Cardiac ventricle fibroblast (primary cell): ENCODE measurements at places on chromosomes 7 and 10. TPM values are rescaled to one million over a fixed set of nuclear protein-coding genes. Genes with fewer than 3 reads are reported as not detected.

LRIT1 gene
- total RNA-seq: not detected in 2 replicates

RNF133 gene
- 0.29 and 0.62 TPM in 2 replicates for total RNA-seq

LLCFC1 gene
- not detected in 2 replicates for total RNA-seq

CFAP43 gene
- 0.06 and 0.15 TPM in 2 replicates for total RNA-seq

STEAP1B gene
- 1.1 and 1.8 TPM in 2 replicates for total RNA-seq

HTR5A gene
- not detected in 2 replicates for total RNA-seq

FAM237B gene
- total RNA-seq: not detected in 2 replicates

NANOS1 gene
- 1.7 and 2.0 TPM in 2 replicates for total RNA-seq

ZEB1 gene
- total RNA-seq: 25.4 and 35.3 TPM in 2 replicates

AOC1 gene
- not detected in 2 replicates for total RNA-seq

THNSL1 gene
- 4.0 and 4.1 TPM in 2 replicates for total RNA-seq

SDK1 gene
- 0.44 and 0.62 TPM in 2 replicates for total RNA-seq

MCM7 gene
- total RNA-seq: 11.0 and 17.1 TPM in 2 replicates

HBP1 gene
- 71.6 and 76.9 TPM in 2 replicates for total RNA-seq

ACTR3C gene
- total RNA-seq: under 0.01 TPM in 1 of 2 replicates, not detected in the other

OR6V1 gene
- total RNA-seq: not detected in 2 replicates

UNCX gene
- total RNA-seq: not detected in 2 replicates

NHLRC2 gene
- total RNA-seq: 23.1 and 45.5 TPM in 2 replicates

MYH16 gene
- total RNA-seq: not detected in 2 replicates

KLF14 gene
- total RNA-seq: not detected in 2 replicates

LEP gene
- not detected in 2 replicates for total RNA-seq

MACC1 gene
- not detected in 2 replicates for total RNA-seq

SLC13A1 gene
- total RNA-seq: not detected in 2 replicates

CCZ1B gene
- total RNA-seq: 19.6 and 29.5 TPM in 2 replicates

HABP2 gene
- total RNA-seq: not detected in 2 replicates

TAF3 gene
- total RNA-seq: 3.6 and 4.0 TPM in 2 replicates

ANKRD1 gene
- 1.6 and 1.7 TPM in 2 replicates for total RNA-seq

RPA3 gene
- total RNA-seq: 16.9 and 22.8 TPM in 2 replicates

DNAH11 gene
- total RNA-seq: not detected in 2 replicates

ACBD7 gene
- total RNA-seq: 2.2 TPM in 1 of 2 replicates, not detected in the other

GIMAP1 gene
- total RNA-seq: 0.12 and 0.20 TPM in 2 replicates

DDC gene
- total RNA-seq: 1.6 TPM in 1 of 2 replicates, not detected in the other

SPDYE11 gene
- total RNA-seq: not detected in 2 replicates

GCC1 gene
- 14.2 and 17.0 TPM in 2 replicates for total RNA-seq

ODAD2 gene
- total RNA-seq: not detected in 2 replicates

TDRD1 gene
- 1.2 and 1.7 TPM in 2 replicates for total RNA-seq

FXYD4 gene
- not detected in 2 replicates for total RNA-seq

PVRIG gene
- not detected in 2 replicates for total RNA-seq

RASSF4 gene
- 6.4 and 7.4 TPM in 2 replicates for total RNA-seq

PLAC9 gene
- 116 and 174 TPM in 2 replicates for total RNA-seq

AKR1B15 gene
- not detected in 2 replicates for total RNA-seq

EVX1 gene
- total RNA-seq: 0.50 TPM in 1 of 2 replicates, not detected in the other

CH25H gene
- total RNA-seq: 0.69 TPM in 1 of 2 replicates, not detected in the other

CDNF gene
- total RNA-seq: 2.6 and 2.7 TPM in 2 replicates

ARF5 gene
- total RNA-seq: 223 and 228 TPM in 2 replicates

CALML3 gene
- not detected in 2 replicates for total RNA-seq

WEE2 gene
- not detected in 2 replicates for total RNA-seq

CYP2W1 gene
- total RNA-seq: not detected in 2 replicates

NACAD gene
- total RNA-seq: 1.7 TPM in 2 replicates

MYL7 gene
- not detected in 2 replicates for total RNA-seq
